ENCODE measurements at places on chromosomes 3 and 15.

GRCh38 chr15:80856809-80857377, 77.7 kb downstream of the CEMIP start:
- DNase-seq, result no peak

- DNase-seq, result no peak
These were observed 76.8 kb downstream of the BDH1 start for GRCh38 chr3:197478746-197479668.

DNA sequence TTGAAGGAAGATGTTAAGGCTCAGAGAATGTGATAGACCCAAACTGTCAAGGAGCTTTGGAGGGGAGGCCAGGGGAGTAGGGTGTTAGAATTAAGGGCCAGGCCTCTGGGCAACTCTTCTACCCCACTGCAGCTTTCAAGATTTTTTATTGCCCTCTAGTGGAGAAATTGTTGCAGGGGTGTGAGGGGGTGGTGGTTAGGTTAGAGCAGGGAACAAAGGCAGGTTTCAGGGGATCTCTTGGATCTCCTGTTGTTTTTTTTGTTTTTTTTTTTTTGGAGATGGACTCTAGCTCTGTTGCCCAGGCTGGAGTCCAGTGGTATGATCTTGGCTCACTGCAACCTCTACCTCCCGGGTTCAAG, 1.4 kb upstream of the SEC13 start:
- DNase-seq, result no peak

GRCh38 chr3:51680663-51681230, 9.7 kb downstream of the TEX264 start:
- DNase-seq, result no peak

GRCh38 chr3:123758081-123758564, 126.0 kb downstream of the MYLK start:
- no peak for DNase-seq

DNA sequence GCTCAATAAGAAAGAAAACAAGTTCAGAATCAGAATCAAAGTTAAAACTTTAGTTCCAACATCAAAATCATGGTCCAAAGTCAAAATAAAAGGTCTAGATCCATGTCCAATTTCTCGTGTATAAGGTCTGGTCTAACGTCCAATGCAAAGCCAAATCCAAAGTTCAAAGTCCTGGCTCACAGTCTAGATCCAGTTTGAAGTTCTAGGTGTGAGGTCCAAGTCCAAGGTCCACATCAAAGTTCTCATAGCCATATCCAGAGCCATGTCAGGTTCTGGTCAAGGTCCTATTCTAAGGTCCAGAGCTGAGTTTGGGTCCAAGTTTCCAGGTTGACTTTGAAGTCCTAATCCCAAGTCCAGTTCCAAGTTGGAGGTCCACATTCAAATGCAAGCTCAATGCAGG, 40.7 kb upstream of the VIPR1 start:
- DNase-seq, result no peak

- no peak for DNase-seq
These were observed 11.2 kb downstream of the EBLN2 start for GRCh38 chr3:73072634-73073033.

DNA sequence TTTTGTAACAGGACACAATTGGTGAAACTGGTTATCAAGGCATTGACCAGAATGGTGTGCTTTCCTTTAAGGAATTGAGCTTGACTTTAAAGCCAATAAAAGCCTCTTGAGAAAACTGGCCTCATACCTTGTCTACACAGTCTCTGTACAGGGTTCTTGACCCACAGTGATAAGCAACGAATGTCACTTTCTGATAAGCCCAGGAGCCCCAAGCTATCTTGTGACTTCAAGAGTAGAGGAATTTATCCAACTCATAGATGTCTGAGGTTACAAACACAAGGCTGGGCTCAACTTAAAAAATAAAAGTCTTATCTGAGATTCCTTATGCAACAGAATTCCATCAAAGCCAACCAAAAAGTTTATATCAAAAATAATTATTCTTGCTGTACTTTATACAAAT, 212.1 kb downstream of the GBE1 start:
- no peak for DNase-seq

GRCh38 chr3:97278506-97278905, 464.1 kb downstream of the EPHA6 start:
- DNase-seq, result no peak

GRCh38 chr3:193939527-193939926, 196.4 kb upstream of the HES1 start:
- DNase-seq, result no peak

DNA sequence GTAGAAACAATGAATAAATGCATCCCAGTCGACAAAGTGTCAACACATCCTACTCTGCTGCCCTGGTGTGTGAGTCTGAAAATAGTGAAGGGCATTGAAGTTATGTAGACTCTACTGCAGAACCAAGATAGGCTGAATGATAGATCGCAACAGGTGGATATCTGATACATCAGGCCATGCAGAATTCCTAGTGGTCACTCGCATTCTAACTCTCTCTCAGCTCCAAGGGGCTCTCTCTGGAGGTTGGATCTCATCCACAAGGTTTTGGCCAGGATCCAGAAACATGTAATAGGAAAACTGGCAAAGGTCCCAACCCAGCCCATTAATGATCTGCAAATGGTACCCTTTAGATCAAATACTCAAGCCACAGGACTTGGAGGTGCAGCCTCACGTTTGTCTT, 514.1 kb downstream of the MAGI1 start:
- no peak for DNase-seq

- no peak for DNase-seq
These were observed 10.2 kb upstream of the HERC1 start for GRCh38 chr15:63843901-63844317.

GRCh38 chr3:168895419-168895818, 768.1 kb downstream of the MECOM start:
- DNase-seq, result no peak

DNA sequence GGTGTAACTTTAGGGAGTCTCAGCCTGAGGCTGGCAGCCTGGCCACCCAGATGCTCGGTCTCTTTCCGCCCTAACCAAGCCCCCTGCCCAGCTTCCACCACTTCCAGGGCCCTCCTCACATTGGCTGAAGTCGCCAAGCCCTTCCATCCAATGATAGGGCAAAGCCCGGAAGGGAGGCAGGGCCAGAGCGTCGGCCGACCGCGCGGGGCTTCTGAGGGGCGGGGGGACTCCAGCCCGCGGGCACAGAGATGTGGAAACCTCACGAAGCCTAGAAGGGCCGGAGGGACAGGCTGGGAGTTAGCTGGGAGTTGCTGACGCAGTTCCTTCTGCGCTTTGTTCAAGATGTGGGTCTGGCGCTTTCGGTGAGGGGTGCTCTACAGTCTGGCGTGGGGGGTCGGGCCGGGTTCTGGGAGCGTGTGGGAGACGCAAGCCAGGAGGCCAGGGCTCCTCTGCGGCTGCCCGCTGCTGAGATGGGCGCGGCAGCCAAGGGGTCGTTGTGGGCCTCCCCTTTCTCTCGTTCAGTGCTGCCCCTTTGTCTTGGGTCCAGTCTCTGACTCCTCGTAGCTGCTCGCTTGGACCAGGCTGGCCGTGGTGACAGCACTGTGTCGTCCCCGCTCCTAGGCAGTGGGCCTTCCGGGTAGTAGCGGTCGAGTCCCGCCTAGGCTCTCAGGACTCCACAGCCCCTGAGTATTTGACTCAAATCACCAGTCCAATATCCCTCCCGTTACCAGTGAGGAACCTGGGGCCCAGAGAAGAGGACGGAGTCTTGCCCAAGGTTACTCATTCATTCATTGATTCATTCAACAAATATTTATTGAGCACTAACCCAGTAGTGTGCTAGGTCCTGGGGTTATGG, at the start of gene ZNF660:
ZNF660 (plus strand) TSS at position 319 of the 856 bp plus-strand sequence. CDS start 9,230 bp downstream, outside the sequence.
- DNase-seq, result peak; percentile 67

DNA sequence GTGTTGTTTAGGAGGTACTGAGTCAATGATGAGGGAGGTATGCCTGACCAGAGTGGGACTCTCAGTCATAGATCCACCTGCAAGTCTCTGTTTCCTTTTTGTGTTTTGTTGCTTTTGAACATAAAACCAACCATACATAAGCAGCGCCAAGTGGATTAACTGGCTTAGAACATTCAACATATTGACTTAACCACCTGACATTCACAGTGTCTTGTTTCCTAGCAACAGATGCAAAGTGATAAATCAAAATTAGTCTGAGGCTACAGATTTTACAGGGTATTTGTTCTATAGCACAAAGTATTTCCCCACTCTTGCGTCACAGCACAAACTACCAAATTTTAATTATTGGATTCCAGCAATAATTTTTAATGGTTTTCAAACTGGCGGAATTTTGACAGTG, 283.8 kb downstream of the BBX start:
- DNase-seq, result no peak

DNA sequence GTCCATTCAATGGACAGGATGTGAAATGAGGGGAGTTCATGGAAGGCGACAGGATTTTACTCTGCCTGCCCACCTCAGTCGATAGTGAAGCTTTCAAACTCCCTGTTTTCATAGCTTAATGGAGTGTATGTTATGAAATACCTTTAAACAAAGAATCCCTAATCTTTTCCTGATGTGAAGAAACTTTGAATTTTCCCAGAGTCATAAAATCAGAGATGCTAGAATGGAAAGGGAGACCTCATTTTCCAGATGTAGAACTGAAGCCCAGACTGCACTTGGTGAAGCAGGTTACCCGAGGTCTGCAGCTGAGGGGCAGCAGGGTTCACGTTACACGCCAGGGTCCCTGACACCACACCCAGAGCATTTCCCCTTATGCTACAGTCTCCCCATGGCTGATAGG, 34.7 kb upstream of the LACTB start:
- no peak for DNase-seq

- DNase-seq, result peak; percentile 18
These were observed 37.9 kb downstream of the MYO5C start for GRCh38 chr15:52257734-52258062.

GRCh38 chr3:2543247-2543646, 444.6 kb downstream of the CNTN4 start:
- no peak for DNase-seq

- DNase-seq, result no peak
These were observed 428.3 kb upstream of the ATP11B start for GRCh38 chr3:182364723-182365650.

DNA sequence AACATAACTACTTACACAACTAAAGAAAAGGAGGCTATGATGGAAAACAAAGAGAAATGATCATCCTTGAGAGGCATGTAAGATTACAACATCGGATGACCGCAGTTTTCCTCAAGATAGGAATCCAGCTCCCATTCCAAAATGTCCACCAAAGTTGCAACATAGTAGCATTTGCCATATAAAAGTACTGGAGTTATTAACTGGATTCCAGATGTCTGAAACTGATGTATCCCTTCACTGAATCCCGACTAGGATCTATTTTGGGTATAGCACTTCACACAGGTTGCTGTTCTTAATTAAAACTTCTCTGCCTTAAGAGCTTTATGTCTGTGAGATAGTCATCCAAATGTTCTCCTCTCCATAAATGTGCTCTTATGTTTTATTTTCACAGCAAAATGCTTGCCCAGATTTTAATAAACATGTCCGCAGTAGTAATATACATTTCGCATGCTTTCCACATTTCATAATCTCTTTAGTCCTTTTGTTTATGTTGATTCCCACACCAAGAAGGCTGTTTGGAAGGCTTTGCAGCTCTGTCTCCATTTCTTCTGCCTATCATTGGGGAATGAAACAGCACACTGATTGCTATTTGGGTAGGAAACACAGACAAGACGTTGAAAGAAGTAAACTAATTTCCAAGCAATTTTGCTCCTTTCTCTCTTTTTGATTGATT, 716.5 kb upstream of the CFAP20DC start:
- no peak for DNase-seq

GRCh38 chr3:129606636-129607390, at the start of gene PLXND1:
TSS of gene PLXND1 (minus strand) at chr3:129606676. CDS start at chr3:129606639, 37 bp downstream.
- no peak for DNase-seq

GRCh38 chr3:65746848-65747247, 291.9 kb downstream of the MAGI1 start:
- DNase-seq, result no peak

GRCh38 chr3:37625051-37625450, 236.6 kb upstream of the CTDSPL start:
- no peak for DNase-seq

GRCh38 chr15:89802231-89802928, 12.3 kb downstream of the ANPEP start:
- no peak for DNase-seq

- no peak for DNase-seq
These were observed 32.4 kb upstream of the PIK3R4 start for GRCh38 chr3:130779031-130779430.

- no peak for DNase-seq
These were observed 56.4 kb downstream of the UBE2E2 start for GRCh38 chr3:23259515-23259914.

GRCh38 chr15:29070471-29071231, 184.9 kb downstream of the APBA2 start:
- no peak for DNase-seq

GRCh38 chr3:150370122-150370602, 37.9 kb upstream of the TSC22D2 start:
- DNase-seq, result no peak

GRCh38 chr3:49841126-49841696, 15.2 kb downstream of the TRAIP start:
- DNase-seq, result peak; percentile 12

- DNase-seq, result no peak
These were observed 23.7 kb upstream of the THSD4 start for GRCh38 chr15:71091601-71092000.

DNA sequence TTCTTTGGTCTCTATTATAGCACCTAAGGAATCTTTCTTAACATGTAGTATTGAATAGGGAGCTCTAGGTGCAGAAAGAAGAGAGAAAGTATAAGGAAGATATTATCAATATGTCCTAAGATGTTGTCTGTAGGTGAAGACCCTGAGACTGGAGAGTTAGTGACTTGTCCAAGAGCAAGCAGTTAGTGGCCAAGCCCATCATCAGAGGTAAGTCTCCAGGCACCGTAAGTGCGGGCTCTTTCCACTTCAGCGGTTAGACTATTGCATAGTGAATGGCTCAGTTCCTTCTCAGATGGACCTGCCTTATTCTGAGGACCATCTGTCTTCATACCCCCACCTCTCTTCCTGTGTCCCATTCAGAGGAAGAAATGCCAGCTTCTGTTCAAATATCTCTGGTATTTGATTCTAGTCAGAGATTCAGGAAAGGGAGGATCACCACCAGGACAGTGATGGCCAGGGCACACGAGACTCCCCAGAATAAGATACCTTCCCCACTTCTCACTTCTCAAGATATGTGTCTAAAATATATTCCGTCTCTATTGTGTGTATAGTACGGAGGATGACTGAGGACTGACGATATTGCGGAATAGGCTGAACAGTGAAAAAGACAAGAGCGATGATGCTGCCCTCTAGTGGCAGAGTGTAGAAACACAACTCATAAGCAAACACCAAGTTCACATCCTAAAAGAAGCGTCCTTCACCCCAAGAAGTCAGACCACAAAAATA, 19.1 kb upstream of the ADGRG7 start:
- peak; percentile 20 for DNase-seq

DNA sequence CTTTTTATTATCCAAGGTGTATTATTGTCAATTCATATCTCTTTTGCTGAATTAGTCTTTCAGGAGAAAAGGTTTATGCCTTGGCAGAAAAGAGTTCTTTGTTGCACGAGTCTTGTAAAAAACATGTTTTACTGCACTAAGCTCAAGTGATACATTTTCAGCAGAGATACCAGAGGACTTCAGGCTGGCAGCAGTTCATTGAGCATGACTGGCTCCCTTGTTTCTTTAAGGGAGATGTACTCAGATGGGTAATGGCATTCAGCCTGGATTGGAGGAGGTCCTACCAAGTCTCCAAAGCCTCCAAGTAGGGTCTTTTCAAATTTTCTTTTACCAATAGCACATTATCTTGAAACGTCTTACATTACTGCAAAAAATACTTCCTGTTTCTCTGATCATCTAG, 400.1 kb downstream of the NSUN3 start:
- DNase-seq, result no peak
